ENCODE measurements at places on chromosomes 16 and 17.
A peak's percentile ranks its signal among the peaks of the same experiment; 100 is the strongest.

DNA sequence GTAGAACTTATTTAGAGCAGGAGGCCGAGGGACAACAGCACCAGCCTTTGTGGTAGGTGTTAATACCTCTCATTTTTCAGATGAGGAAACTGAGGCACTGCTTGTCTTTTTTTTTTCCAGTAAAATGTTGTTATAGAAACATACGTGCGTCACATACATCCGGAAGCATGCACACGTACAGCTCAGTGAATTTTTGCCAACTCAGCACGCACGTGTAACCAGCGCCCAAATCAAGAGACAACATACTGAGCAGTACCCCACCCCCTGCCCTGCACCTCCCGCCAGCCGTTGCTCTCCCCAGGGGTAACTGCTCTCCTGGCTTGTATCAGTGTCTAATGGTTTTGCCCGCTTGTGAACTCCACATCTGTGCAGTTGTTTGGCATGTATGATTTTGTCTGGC is 92.0 kb downstream of the CMIP start:
- no peak for DNase-seq

DNA sequence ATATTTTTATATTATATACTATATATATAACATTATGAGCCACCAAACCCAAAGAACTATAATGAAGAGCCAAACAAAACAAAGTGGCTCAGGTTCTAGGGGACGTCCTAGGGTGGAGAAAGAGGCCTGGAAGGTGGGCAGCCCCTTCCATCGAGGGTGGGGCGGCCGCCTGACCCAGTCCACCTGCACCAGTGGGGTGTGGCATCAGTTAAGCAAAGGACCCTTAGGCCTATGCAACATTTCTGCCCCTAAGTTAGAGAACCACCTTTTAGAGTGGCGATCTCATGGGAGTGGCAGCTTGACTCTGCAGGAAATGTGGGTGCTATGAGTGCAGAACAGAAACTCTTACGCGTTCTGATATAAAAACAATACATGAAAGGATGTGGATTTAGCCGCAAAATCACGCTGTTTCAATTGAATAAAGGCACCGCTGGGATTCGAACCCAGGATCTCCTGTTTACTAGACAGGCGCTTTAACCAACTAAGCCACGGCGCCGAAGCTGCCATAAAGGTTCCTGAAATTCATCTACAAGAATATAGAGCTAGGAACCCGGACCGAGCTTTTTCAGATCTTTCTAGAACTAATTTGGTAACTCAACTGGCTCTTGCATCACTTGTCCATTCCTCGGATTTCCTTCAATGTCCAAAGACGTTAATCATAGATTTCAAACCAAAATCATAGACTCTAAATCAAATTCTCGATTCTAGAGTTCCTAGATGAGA is 15.6 kb upstream of the AURKB start:
- DNase-seq: peak; percentile 59

GRCh38 chr17:76556765-76557367 is 17.0 kb downstream of the PRCD start:
- peak; percentile 51 for DNase-seq

- no peak for DNase-seq
These were observed 43.7 kb upstream of the GSG1L start for GRCh38 chr16:28107232-28107631.

DNA sequence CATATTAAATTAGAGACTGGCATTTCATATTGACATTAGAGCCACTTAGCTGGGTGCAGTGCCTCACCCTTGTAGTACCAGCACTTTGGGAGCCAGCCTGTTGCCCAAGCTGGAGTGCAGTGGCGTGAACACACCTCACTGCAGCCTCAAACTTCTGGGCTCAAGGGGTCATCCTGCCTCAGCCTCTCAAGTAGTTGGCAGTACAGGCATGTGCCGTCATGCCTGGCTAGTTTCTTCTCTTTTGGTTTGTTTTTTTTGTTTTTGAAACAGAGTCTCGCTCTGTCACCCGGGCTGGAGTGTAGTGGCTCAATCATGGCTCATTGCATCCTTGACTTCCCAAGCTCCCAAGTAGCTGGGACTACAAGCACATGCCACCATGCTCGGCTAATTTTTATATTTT is 8.7 kb downstream of the PPM1E start:
- no peak for DNase-seq

DNA sequence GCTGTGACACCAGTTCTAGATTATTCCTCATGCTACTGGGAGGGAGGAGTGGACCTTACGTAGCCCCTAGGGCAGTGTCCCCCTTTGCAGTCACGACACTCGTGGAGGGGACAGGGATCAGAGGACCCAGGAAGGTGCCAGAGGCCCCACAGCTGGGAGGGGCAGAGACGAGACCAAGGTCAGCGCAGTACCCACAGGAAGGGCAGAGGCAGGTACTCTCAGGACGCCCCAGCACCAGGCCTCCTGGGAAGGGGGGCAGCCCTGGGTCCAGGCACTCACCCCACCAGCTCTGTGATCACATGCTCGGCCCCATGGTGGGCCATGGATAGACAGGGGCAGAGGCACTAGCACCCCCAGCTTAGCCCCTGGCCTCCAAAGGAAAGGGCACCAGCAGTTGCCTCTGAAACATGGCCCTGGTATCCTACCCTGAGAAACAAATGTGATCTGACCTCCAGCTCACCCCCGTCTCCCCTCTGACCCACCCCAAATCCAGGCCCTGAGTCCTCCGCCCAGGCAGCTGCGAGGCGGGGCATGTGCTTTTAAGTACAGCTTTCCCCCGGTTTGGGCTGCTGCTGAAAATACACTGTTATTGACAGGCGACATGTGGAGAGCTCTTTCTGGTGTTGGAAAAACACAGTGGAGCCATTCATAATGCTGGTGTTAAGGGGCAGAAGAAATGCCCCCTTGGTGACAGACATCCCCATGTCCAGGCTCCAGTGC is 361.9 kb downstream of the C16orf95 start:
- no peak for DNase-seq

DNA sequence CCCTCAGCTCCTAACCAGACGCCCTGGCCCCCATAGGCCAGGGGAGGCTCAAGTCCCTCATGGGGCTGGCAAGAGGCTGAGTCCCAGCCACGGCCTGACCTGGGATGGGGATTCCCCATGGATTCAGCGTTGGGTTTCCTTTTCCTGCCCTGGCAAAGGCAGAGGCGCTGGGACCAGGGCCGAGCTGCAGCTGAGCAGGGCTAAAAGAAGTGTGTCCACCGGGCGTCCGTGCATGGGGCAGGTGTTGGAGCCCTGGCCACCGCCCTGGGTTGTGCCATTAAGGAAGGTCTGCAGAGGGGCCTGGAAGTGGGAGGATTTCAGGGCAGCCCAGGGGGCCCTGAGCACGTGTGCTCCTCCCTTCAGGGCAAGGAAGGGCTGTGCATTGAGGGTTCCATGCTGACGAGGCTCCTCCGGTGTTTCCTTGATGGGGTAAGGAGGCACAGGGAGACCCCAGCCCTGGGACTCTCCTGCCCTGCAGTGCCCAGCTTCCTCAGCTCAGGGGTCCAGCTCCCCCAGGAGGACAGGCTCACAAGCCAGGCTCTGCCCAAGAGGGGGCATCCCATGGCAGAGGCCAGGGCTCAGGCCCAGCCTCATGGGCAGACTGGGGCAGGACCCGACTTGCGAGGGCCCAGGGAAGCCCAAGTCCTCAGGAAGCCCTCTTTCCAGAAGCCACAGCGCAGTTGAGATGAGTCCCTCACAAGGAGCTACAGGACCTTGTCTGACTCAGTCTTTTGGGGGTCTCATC is 10.1 kb downstream of the TBC1D26 start:
- DNase-seq: no peak

- DNase-seq: peak; percentile 15
These were observed 491 bp downstream of the TRAP1 start for GRCh38 chr16:3716831-3717234.

DNA sequence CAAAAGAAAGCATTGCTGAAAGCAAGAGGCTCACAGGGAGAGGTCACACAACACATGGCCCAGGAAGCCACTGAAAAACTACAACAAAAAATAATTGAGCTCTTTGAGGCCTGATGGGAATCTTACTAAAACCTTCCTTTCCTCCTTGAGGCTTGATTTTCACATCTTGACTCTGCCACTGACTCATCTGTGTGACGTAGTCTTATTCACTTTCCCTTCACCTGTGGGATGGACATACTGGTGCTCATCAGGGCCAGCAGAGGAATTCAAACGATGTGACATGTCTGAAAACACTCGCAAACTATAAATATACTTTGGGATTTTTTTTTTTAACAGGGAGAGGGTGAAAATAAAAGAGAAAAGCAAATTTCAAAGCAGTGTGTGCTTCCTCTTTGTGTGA is 78.3 kb upstream of the ASIC2 start:
- DNase-seq: no peak

DNA sequence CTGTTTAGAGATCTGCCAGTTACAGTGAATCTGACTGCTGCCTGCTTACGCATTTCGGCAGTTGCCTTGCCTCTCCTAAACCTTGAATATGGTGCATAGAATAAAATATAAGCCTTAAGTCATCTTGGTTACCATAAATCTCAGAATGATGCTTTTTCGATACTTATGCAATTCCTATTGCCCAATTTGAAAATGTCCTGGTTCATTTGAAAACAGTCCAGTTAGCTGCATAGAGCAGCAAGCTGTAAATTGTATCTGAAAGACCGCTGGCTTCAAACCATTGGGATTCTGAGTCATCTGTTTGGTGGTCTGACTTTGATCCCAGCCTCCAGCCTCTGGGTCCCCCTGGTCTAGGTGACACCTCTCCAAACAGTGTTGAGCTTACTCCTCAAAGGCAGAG is 2.7 kb upstream of the PRKCA start:
- DNase-seq: no peak

DNA sequence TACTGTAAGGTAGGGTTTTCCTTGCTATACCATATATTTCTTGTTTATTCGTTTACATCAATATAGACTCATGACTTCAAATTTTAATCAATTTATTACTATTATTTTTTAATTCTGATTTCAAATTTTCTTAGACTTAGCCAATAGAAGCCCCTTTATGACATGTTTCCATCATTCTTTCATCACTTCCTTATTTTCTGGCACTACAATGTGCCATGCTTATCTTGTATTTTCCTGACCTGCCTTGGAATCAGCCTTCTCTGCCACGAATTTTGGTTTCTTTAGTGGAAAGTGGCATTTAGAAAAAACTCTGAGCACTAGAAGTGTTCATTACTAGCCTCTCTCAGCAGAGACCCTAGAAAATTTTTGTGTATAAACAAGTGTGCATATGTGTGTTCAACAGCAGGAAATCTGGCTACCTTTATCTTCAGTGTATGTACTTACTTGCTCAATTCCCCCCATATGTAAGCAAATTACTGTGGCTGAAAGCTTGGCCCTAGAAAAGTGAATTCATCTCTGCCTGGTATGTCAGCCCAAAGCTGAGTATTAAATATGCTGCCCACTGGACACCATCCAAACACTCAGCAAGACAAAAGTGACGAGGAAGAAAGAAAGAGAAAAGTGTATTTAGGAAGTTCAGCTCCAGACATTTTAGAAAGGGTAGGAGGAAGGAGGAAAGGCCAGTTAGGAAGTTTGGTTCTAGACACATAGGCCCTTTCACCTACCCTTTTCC is 4.0 kb downstream of the STXBP4 start:
- no peak for DNase-seq

GRCh38 chr17:57556320-57556719 is 188.8 kb downstream of the CCDC182 start:
- DNase-seq: no peak

DNA sequence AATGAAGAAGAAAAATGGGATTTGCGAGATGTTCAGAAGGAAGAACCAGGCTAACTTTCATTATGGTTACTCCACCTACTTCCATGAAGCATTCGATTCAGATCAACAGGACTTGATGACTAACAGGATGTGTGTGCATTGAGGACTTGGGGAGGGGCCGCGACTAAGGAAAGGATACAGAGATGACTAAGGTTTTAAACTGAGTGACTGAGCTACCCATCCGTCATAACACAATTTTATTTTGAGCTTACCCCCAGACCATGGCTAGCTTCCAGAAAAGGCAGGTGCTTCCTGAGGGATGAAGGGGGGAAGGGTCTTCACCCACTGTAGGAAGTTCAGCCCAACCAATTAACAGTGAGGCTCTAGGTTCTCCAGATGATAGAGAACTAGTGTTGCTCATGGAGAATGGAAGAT is 2.5 kb upstream of the CDYL2 start:
- peak; percentile 73 for DNase-seq

DNA sequence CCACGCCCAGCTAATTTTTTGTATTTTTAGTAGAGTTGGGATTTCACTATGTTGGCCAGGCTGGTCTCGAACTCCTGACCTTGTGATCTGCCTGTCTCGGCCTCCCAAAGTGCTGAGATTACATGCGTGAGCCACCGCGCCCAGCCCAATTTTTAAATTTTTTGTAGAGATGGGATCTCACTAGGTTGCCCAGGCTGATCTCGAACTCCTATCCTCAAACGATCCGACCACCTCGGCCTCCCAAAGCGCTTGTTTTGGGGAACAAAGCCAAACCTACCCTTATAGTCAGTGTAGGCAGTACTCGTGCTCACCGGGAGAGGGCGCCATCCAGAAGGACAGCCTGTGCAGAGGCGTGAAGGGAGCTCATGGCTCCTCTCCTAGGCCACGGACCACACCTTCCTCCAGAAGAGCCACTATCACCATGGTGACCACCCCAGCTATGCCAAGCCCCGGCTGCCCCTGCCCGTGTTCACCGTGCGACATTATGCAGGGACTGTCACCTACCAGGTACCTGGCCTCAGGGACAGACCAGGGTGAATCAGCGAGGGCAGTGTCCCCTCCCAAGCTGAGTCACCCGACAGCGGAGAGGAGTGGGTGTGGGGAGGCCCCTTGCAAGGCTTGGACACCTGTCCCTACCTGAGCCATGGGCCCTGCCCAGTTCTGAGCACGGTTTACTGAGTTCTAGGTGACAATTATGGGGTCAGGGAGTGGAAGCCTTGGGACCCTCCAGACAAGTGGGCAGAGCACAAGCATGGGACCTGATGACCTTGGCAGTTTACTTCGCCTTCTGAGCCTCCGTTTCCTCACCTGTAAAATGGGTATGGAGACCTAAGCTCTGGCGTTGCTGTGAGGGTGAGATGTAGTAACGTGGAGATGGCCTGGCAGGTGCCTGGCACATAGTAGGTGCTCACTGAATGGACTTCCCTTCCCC is 13.7 kb downstream of the MYO15B start:
- peak; percentile 63 for DNase-seq

DNA sequence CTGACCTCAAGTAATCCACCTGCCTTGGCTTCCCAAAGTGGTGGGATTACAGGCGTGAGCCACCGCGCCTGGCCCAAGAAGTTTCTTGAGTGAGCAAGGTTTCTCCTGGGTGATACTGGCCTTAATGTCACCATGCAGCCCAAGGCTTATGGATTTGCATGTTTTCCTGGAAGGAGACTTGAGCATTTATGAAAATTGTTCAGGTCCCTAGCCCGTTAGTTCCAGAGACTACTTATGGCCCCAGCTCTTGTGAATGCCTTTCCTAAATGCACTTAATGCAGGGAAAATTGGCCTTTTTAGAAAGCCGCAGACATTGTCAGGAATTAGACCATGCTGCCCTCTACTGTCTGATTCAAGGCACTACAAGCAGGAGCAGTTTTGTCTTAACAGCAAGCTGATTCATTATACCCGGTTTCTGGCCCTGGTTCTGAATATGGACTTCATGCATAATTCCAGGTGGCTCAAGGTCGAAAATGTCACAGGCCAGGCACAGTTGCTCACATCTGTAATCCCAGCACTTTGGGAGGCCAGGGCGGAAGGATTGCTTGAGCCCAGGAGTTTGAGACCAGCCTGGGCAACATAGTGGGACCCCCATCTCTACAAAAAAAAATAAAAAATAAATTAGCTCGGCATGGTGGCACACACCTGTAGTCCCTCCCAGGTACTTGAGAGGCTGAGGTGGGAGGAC is 91.3 kb downstream of the SNX29 start:
- peak; percentile 75 for DNase-seq

Measured in CD4-positive, alpha-beta T cell treated with Interleukin-2 at 100 ng/mL for 4 hours (primary cell).